ENCODE measurements at places on chromosomes 5 and 9. TPM values are rescaled to one million over a fixed set of nuclear protein-coding genes. Genes with fewer than 3 reads are reported as not detected.

DNA sequence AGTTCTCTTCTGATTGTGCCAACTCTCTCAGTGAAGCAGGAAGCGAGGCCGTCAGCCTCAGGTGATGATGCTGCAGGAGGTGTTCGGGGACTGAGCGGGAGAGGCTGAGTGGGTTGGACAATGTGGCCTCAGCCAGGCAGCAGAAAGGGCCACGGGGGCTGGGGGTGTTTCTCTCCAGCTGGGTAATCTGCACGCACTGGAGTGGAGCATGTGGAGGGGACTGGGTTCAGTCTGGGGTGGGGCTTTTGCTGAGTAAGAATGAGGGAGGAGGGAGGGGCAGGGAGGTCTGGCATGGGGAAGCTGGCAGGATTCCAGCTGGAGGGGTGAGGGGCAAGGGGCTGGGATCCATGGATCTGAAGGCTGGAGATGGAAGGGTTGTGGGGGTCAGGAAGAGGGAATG is 60.8 kb upstream of the PHYKPL start:
- no peak for DNase-seq

DNA sequence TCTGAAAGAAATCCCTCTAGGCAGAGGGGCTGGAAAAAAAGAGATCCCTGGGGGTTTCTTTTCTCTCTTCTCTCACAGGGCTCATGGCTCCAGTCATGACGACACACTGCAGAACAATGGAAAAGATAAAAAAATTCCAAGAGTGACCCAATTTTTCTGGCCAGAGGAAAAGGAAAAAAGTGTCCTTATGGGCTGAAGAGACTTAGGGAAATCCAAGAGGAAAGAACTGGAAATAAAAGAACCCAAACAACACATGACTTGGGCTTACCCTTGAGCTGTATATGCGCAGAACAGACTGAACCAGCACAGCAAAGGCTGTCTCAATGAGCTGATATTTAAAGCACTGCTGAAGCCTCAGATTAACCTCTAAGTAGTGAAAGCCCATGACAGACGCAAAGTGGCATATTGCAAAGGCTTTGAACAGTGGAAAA is 102.4 kb downstream of the SMIM23 start:
- DNase-seq = no peak

- peak; percentile 41 for DNase-seq
Measured at GRCh38 chr5:138077064-138077696, 6.7 kb upstream of the WNT8A start.

DNA sequence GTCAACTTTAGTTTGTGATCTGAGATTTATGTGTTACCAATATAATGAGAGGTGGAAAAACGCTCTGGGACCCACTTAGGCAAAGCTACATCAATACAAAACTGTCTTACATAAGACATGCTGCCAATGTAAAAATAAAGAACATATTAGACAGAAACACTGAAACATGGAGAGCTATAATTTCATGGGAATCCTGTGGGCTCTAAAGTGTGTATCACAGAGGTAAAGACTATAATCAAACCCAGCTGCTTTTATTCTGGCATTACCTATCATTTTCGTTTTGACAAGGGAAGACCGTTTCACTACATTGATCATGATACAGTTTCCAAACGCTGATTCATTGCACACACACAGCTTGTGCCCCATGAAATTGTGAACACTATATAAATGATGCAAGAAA is 400.5 kb upstream of the TUSC1 start:
- DNase-seq = no peak

DNA sequence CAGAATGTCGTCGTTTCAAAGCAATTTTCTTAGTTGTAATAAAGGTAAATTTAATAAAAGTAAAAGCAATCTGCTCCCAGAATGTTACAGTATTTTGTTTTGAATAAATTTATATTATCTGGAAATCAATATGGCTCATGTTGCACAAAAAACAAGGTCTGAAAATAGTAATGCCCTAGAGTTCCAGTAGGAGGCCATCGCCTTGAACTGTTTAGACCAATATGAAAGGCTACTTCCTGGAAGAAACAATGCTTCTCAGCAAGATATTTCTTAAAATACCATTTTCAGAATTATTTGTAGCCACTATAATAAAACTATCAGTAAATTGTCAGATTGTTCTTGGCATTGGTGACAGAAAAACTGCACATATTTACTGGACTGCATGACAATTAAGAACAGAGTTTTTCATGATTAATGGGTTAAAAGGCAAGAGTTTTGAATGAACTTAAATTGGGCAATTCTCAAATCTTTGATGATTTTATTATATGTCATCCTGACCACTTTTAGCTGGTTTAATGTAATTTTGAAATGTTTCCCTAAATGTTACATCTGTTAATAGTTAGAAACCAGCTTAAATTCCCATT is 153.2 kb downstream of the COMMD10 start:
- peak; percentile 4 for DNase-seq

- no peak for DNase-seq
Measured at GRCh38 chr5:111753884-111754589, 3.0 kb downstream of the NREP start.

PCDHA11 gene
- total RNA-seq = 0.11 TPM

NDFIP1 gene
- 43.5 TPM for total RNA-seq

All from LHCN-M2 (cell line).